ENCODE measurements at places on chromosomes 3 and 15.

GRCh38 chr3:186664506-186664905 lies 1.3 kb upstream of the HRG start:
- no peak for DNase-seq

- DNase-seq, result peak; percentile 51
Observed at GRCh38 chr15:101264011-101264410, 12.2 kb upstream of the CHSY1 start.

- no peak for DNase-seq
Observed at GRCh38 chr3:138682648-138683047, 74.1 kb downstream of the FAIM start.

- no peak for DNase-seq
Observed at GRCh38 chr3:181906338-181906737, 194.6 kb downstream of the SOX2 start.

DNA sequence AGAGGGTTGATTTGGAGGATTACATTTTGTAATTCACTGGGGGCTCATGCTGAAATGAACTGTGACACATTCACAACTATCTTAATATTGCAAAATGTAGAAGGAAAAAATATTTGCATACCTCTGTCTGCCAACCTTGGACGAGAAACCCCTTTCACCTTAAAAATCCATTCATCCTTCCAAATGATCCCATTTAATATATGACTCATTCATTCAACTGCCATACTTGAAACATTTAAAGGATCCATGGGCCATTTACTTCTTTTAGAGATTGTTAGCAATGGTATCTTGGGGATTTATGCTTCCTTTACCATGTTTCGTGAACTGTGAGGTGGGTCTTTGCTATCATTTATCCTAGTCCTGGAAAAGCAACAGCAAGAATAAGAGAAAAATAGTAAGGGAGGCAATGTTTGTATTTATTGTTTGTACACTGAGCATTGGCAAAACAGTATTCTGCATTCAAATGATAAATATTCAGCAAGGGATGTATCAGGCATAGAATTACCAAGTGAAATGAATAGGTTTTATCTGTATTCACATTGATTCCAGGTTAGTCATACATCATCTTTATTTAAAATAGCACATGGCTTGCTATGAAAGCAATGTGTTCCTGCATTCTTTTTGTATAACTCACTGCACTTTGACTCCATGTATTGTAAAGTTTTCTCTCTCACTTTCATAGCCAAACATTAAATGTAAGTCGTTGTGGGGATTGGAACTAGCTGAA lies 378.1 kb downstream of the NSUN3 start:
- DNase-seq, result peak; percentile 73

DNA sequence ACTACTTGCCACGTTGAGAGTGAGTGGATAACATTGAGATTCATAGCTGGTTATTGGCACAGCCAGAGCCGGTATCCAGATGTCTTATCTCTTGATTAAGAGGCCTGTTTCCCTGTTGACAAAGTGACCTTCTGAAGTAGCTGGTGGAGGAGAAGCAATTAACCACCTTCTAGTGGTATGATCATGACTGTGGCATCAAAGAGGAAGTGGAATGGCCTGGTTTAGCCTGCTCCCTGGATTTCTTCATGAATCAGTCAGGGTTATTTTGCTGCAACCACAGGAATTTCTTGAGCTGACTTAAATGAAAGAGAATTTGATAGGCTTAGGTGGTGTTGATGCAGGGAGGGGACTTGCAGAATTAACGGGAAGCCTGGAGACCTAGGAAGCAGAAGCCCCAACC lies 398.3 kb downstream of the MFSD1 start:
- peak; percentile 84 for DNase-seq

- DNase-seq, result no peak
Observed at GRCh38 chr3:138114431-138114918, 933 bp downstream of the DZIP1L start.

DNA sequence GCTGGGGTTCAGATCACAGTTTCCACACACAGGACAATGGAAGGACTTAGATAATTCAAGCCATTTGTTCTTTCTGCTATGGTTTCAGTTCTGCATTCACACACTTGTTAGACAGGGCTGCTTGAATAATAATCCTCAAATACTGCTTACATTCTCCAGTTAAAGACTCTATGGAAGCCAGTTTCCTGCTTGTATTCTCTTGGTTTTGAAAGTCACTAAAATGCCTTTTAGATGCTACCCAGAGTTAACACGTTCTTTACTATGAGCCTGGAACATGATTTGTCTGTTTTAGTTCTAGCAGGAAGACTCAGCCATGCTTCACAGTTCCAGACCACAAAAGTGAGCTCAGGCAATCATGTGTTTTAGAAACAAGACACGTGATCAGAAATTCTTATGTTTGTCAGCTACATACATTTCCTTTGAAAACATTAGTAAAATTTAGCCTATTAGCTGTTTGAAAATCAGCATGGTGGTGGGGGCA lies 152.4 kb downstream of the LEKR1 start:
- no peak for DNase-seq

GRCh38 chr15:79896131-79896633 lies 632 bp downstream of the MTHFS start:
- DNase-seq, result no peak

DNA sequence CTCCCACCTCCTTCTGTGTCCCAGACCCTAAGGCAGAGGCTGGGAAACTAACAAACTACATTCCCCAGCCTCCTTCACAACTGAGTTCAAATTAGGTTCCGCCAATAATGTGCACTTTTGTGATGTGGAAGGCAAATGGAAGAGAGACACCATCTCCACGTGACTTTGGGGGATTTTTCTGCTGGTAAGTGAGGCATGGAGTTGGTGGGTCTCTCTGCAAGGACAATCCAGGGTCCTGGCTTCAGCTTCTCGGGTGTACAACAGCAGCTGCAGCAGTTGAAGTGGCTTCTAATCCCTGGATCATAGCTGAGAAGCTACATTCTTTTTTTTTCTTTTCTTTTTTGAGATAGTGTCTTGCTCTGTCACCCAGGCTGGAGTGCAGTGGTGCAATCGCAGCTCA lies 58.9 kb upstream of the GATA2 start:
- no peak for DNase-seq

GRCh38 chr15:69648775-69649735 lies 196.4 kb downstream of the RPLP1 start:
- no peak for DNase-seq
